ENCODE measurements at places on chromosomes 5 and 9. TPM values are rescaled to one million over a fixed set of nuclear protein-coding genes. Genes with fewer than 3 reads are reported as not detected.

- DNase-seq = no peak
Measured at GRCh38 chr5:56286015-56286884, 53.1 kb upstream of the ANKRD55 start.

GRCh38 chr5:125402787-125403186, 656.3 kb upstream of the ZNF608 start:
- no peak for DNase-seq

The LCN1 gene
- not detected for total RNA-seq

The SH3RF2 gene
- total RNA-seq = 59.5 TPM

The OR1L4 gene
- total RNA-seq = not detected

Data from esophagus squamous epithelium (tissue), 5 donors.